ENCODE measurements at places on chromosomes 2 and 18.

DNA sequence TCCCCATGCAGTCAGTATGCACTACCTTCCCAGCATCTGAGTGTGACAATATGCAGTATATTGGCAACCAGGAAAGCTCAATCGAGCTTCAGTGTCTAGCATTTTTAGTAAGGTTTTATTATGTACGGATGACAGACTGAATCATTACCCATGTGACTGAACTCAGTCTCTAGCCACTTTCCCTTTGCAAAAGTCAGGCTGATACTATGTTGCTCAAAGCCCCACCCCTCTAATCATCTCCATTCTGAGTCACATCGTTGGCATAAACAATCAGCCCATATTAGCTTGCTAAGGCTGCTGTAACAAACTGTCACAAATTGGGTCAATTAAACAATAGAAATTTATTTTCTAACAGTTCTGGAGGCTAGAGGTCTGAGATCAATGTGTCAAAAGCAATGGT is 25.8 kb upstream of the SRD5A2 start:
- no peak for DNase-seq

DNA sequence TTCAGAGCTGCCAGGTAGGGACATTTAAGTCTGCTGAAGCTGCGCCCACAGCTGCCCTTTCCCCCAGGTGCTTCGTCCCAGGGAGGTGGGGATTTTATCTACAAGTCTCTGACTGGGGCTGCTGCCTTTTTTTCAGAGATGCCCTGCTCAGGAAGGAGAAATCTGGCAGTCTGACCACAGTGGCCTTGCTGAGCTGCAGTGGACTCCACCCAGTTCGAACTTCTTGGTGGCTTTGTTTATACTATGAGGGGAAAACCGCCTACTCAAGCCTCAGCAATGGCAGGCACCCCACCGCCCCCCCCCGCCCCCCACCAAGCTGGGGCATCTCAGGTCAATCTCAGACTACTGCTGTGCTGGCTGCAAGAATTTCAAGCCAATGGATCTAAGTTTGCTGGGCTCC is 458.1 kb upstream of the RAB12 start:
- DNase-seq = no peak

GRCh38 chr18:32138332-32138982 is 46.8 kb downstream of the RNF138 start:
- no peak for DNase-seq

DNA sequence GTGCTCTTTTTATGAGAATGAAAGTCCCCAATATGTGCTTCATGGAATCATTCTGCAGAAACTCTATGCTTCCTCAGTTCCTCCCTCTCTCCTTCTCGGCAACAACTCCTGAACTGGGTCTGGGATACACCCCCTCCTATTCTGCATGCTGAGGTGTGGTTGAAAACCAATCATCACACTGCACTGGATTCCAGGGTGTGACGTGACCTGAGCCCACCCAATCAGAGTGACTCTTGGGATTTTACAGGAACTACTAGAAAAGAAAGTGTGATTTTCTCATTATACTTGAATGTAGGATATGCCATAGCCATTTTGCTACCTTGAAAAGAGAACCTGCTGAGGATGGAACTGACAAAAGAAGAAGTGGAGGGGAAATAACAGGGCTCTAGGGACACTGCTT is 36.3 kb downstream of the ACVR1 start:
- DNase-seq = no peak
